Stimulated activated CD8-positive, alpha-beta memory T cell treated with anti-CD3 and anti-CD28 coated beads, Interleukin-4, amount 100 ng/mL, for 1 hour (primary cell): ENCODE measurements at places on chromosomes 7 and 10.

DNA sequence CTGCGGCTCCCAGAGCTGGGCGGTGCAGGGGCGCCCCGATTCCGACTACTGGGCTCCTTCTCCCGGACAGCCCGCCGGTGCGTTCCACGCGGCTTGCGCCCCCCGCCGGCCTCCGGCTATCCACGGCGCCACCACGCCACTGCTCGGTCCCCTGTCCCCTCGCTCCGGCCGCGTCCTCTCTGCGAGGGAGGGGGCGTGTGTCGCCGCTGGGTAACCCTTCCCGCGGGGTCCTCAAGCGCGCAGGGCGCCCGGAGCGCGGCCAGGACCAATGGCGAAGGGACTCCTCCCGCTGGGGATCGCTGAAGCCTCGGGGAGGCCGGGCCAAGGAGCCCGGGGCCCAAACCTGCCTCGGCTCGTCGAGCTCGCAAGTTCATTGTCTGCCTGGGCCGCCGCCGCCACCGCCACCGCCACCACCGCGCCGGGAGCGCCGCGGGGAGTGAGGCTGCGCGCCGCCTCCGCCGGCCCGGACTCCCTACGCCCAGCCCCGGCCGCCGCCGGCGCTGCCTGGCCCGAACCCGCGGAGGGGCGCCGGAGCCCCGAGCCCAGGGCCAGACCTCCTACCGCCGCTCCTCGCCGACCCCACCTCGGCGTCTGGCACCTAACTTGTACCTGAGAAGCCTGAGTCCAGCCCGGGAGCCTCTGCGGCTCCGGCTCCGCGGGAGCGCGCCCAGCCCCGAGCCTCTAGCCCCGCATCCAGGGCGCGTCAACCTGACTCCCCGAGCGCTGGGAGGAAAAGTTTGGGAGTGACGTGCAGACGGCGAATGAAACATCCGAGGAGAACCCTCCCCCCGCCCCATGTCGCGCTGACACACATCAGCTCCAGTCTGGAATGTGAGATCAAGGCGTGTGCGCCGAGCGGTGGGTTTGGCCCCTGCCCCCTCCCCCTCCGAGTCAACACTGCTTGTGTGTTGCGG is at the start of gene CHST15:
TSS of gene CHST15 (minus strand) at position 739 of the 914 bp plus-strand sequence. CDS start 47,386 bp downstream, outside the sequence.
- DNase-seq = no peak

- DNase-seq = no peak
Observed at GRCh38 chr7:12712236-12712635, 24.8 kb downstream of the ARL4A start.

- no peak for DNase-seq
Observed at GRCh38 chr7:1853986-1854865, 184.1 kb downstream of the ELFN1 start.

- DNase-seq = no peak
Observed at GRCh38 chr10:133011882-133012281, 69.5 kb upstream of the CFAP46 start.

DNA sequence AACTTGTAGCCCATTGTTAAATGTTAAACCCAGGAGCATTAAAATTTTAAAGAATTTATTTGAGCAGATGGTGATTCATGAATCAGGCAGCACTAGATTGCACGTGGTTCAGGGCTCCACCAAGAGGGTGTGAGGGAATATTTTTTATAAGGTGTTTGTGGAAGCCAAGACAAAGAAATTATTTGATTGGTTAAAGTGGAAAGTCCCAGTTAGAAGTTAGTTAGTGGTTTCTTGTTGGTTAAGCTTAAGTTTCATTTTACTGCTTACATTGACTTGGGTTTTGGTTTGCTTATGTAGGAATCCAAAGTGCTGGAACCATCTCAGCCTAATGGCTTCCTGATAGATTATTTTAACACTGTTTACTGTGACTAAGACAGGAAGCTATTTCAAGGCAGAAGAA is 906.2 kb downstream of the LRMDA start:
- no peak for DNase-seq

GRCh38 chr10:46097576-46098317 is 51.7 kb upstream of the MSMB start:
- DNase-seq = no peak

DNA sequence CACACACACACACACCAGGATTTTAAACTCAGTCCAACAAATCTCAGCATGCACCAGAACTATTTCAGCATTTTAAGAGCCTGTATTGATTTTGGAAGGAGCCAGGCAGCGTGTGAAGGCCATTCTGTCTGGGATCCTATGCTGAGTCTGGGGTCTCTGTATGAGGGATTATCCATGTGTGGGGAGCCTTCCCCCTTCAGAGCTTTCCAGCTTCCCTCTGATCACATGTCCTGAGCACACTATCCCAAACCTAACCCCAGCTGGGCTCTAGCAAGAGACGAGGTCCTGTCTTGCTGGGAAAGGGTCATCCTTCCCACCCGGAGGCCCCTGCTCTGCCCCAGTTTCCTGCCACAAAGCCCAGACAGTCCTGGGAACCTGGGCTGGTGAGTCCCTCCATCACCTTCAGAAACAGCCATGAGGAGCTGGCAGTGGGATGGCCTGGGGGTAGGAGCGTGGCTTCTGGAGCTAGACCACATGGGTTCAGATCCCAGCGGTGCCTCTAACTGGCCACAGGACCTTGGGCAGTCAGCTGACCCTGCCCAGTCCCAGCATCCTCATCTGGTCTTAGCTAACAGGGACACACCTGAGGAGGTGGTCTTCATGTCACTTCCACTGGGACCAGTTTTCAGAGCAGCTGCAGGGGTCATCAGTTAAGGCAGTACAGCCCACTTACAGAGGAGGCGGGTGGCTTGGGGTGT is 79.6 kb upstream of the RET start:
- no peak for DNase-seq
